Activated T-cell treated with anti-CD3 and anti-CD28 coated beads, Interleukin-2, amount 50 U/mL, for 24 hours (primary cell): ENCODE measurements at places on chromosomes 4 and X.

GRCh38 chr4:74456056-74456744 lies 11.3 kb downstream of the AREG start:
- no peak overlapping the region for H3K27ac ChIP-seq
- no peaks in the 10 kb centered on the region for H3K4me1 ChIP-seq
- no peaks in the 10 kb centered on the region for H3K36me3 ChIP-seq
- no peak for DNase-seq

DNA sequence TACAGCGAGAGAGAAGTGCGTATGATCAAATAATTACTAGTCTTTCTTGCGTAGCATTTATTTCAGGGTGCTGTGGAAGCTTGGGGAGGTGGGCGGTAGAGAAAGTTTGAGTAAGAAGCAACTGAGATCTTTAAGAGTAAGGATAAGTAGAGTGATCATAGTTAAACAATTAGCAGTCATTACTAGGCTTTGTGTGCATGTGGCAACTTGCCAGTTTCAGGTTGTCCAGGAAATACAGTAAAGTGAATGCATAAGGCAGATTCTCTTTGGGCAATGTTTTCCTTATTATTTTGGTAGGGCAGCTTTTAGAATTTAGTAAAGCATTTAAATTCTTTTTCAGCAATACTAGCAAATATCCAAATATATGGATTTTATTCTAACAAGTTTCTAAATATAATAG lies 57.0 kb downstream of the HPGDS start:
- H3K27ac ChIP-seq = no peak overlapping the region
- H3K4me1 ChIP-seq = no peaks in the 10 kb centered on the region
- H3K36me3 ChIP-seq = peaks cover 84% of the 10 kb centered on the region
- DNase-seq = no peak
- H3K4me3 ChIP-seq = no peak overlapping the region

GRCh38 chr4:150794706-150795105 lies 212.8 kb downstream of the MAB21L2 start:
- H3K4me3 ChIP-seq = no peak overlapping the region
- DNase-seq = no peak
- no peaks in the 10 kb centered on the region for H3K27me3 ChIP-seq
- peaks cover 38% of the 10 kb centered on the region for H3K36me3 ChIP-seq
- H3K27ac ChIP-seq = no peak overlapping the region
- H3K4me1 ChIP-seq = no peaks in the 10 kb centered on the region

- no peak overlapping the region for H3K27ac ChIP-seq
- H3K27me3 ChIP-seq = no peaks in the 10 kb centered on the region
- no peaks in the 10 kb centered on the region for H3K36me3 ChIP-seq
These were observed 107.5 kb upstream of the MAGEC2 start for GRCh38 chrX:142312591-142312990.

GRCh38 chr4:112968451-112969159 lies 80.8 kb upstream of the ANK2 start:
- H3K27ac ChIP-seq = no peak overlapping the region
- peaks cover 11% of the 10 kb centered on the region for H3K27me3 ChIP-seq
- no peak for DNase-seq
- H3K4me1 ChIP-seq = no peaks in the 10 kb centered on the region

DNA sequence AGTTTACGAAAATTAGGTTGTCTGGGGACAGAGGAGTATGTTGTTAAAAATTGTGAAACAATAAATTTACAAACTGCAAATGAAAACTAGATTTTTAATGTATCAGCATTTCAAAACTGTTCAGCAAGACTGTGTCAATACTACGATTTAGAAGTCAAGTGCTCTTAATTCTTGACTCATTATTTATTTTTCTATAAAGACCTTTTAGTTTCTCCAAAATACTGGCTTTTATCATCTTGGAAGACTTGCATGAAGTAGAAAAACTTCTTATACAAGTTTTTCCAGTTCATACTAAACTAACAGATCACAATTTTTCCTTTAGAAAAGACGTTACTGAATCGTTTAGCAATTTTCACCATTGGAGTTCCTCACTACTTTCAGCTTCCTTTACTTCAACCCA lies 231.4 kb downstream of the PPP3CA start:
- no peaks in the 10 kb centered on the region for H3K36me3 ChIP-seq
- H3K27me3 ChIP-seq = no peaks in the 10 kb centered on the region
- no peak for DNase-seq
- H3K4me1 ChIP-seq = peaks cover 2% of the 10 kb centered on the region
- no peak overlapping the region for H3K4me3 ChIP-seq

GRCh38 chr4:59571805-59572430 lies 1628.2 kb upstream of the ADGRL3 start:
- no peaks in the 10 kb centered on the region for H3K4me1 ChIP-seq
- H3K27me3 ChIP-seq = no peaks in the 10 kb centered on the region
- no peak overlapping the region for H3K4me3 ChIP-seq
- no peaks in the 10 kb centered on the region for H3K36me3 ChIP-seq

DNA sequence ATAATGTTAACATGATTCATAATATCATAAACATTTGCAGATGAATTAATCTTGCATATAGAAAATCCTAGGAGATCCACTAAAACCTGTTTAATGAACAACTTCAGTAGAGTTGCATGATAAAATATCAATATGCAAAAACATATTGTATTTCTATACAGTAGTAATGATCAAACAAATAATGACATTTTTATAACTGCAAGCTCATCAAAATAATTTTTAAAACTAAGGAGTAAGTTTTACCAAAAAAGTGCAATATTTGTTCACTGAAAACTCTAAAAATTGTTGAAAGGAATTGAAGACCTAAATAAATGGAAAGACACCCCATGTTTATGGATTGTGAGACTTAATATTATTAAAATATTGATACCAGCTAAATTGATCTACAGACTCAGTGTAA lies 15.9 kb upstream of the GPRASP2 start:
- no peak for DNase-seq
- peaks cover 19% of the 10 kb centered on the region for H3K27me3 ChIP-seq
- no peak overlapping the region for H3K27ac ChIP-seq
- H3K4me1 ChIP-seq = no peaks in the 10 kb centered on the region
- H3K36me3 ChIP-seq = no peaks in the 10 kb centered on the region

DNA sequence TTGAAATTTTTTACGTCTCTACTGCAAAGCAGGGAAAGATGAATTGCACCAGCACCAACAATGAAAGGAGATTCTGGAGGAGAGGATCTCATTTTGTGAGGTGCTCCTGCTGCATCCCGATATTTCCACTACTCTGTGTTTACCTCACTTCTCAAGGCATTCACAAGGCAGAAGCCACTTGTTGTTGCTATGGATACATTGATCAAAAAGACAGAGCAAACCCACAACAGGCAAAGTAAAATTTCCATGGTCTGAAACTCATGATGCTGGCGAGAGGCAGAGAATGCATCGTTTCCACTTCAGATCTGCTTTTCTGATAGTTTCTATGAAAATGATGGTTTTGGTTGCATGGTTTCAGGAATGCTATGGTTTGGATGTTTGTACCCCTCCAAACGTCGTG lies 323.3 kb downstream of the ASMT start:
- no peaks in the 10 kb centered on the region for H3K4me1 ChIP-seq
- H3K27me3 ChIP-seq = no peaks in the 10 kb centered on the region
- no peak for DNase-seq
- no peak overlapping the region for H3K4me3 ChIP-seq
- H3K36me3 ChIP-seq = no peaks in the 10 kb centered on the region

- no peak overlapping the region for H3K27ac ChIP-seq
- peaks cover 2% of the 10 kb centered on the region for H3K27me3 ChIP-seq
- no peak overlapping the region for H3K4me3 ChIP-seq
- H3K4me1 ChIP-seq = no peaks in the 10 kb centered on the region
- no peak for DNase-seq
- H3K36me3 ChIP-seq = no peaks in the 10 kb centered on the region
These were observed 106.2 kb upstream of the RAPGEF2 start for GRCh38 chr4:158996669-158997074.

GRCh38 chrX:153357877-153358276 lies 23.9 kb downstream of the ZNF275 start:
- H3K4me3 ChIP-seq = no peak overlapping the region
- H3K36me3 ChIP-seq = peaks cover 2% of the 10 kb centered on the region
- H3K27me3 ChIP-seq = peaks cover 23% of the 10 kb centered on the region
- DNase-seq = no peak
- H3K4me1 ChIP-seq = no peaks in the 10 kb centered on the region
- no peak overlapping the region for H3K27ac ChIP-seq
